ENCODE measurements at places on chromosomes 1 and 21.

GRCh38 chr1:219587401-219587800 is 25.5 kb downstream of the ZC3H11B start:
- no peak for DNase-seq

DNA sequence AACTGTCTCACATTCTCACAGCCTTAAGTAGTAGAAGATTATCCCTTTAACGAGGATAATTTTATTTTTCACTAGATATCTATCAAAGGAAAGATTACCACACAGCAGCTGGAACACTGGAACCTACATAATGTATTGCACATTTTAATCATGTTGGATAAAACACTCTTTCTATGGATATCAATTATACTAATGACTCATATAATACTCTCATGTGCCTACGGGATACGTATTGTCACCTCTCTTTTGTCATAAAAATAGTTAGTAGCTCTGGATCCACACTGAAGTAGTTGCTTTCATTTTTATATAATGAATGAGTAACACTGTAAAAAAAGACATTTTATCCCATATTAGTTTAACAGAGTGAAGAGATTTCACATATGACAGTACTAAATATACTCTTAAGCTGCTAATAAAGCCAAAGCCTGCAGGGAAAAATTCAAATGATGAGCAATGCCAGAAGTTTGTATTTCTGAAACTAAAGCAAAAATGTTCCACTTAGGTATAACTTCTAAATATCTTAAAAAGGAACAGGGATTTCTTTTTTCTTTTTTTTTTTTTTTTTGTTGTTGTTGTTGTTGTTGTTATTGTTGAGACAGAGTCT is 408.7 kb upstream of the PKN2 start:
- no peak for DNase-seq

DNA sequence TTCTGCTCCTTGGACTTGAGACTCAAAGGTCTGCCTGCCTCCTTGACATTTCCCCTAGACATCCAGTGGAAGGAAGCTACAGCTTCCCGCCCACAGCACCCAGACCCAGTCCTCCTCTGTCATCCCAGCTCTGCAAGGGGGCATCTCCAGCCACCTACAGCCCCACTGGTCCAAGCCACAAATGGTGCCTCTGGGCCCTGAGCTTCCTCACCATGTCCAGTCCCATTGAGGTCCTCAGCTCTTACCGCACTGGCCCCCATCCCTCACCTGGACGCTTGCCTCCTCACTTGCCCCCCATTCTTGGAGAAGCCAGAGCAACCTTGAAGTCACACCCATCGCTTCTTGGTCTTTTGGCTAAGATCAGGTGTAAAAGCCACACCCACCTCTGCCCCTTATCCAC is 13.2 kb downstream of the PODN start:
- DNase-seq, result no peak

DNA sequence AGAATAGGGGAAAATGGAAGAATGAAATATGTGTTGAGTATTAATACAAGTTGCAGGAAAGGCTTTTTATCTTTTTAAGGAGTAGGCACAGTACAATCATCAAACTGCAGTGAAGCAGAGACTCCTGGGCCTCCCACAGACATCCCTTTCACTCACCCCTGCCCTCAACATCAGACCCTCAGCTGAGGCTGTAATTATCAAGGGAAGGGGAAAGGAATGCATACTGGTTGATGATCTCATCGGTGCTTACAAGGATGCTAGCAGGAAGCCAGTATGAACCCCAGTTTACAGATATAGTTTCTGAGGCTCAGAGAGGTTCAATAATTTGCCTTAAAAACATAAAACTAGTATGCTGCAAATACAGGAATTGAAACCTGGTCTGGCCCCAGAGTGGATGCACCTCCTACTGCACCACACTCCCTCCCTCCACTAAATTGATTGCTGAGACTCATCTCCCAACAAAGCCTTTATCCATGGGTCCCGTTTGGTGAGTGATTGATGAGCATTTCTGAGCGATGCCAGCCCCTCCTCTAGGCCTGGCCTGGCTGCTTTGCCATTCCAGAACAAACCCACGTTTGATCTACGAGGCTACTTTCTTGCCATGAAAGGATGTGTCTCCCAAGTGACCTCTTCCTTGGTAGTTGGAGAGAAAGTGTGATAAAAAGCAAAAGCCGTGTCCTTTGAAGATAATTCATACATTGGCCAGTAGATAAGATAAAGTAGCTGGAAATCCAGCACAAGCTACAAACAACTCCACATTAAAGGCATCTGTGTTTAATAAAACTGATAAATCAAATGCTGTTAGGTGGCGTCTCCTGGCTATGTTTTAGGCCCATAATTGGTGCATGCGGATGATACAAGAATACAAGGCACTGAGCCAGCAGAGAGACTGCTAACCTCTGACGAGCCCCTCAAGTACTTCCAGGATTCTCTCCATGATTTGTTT is 233.9 kb upstream of the CAMK1G start:
- no peak for DNase-seq

- DNase-seq, result no peak
Observed at GRCh38 chr1:6935911-6936690, 150.8 kb downstream of the CAMTA1 start.

DNA sequence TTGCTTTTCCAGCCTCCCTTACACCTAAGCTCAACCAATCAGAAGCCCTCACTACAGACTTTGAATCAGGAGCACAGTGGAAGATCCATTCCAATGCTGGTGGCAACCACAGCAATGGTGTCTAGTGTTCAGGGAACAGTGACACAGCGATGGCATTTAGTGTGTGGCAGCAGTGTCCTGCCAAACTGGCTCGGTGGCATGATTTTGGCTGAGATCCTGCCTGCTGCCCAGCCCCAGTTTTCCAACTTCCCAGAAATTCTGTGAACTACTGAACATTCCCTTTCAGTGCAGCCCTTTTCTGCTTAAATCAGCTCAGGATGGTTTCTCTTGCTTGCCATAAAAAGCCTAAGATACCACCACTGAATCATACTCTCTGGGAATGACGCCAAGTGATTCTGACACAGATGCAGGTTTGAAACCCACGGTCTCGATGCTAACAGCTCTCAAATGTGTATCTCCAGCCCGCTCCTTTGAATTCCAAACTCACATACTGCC is 8.8 kb downstream of the ASAP3 start:
- no peak for DNase-seq

DNA sequence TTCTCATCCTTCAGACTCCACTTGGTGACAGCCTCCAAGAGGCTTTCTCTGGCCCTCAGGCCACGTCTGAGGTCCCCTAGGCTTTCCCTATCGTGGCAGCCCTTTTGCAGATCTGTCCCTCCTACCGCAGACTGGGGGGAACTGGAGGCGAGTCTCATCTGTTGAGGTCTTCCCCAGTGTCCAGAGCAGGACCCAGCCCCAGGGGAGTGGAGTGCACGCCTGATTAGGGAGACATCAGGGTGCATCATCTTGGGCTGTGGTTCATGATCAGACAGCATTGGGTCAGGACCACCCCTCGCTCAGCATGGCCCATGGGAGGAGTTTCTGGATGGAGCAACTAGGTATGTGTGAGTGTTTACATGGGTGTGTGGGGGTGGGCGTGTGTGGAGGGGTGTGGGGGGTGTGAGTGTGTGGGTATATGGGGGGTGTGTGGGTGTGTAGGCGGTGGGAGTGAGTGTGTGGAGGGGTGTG is 8.5 kb upstream of the MATN1 start:
- no peak for DNase-seq

GRCh38 chr1:30359539-30360220 is 363.7 kb downstream of the MATN1 start:
- no peak for DNase-seq

DNA sequence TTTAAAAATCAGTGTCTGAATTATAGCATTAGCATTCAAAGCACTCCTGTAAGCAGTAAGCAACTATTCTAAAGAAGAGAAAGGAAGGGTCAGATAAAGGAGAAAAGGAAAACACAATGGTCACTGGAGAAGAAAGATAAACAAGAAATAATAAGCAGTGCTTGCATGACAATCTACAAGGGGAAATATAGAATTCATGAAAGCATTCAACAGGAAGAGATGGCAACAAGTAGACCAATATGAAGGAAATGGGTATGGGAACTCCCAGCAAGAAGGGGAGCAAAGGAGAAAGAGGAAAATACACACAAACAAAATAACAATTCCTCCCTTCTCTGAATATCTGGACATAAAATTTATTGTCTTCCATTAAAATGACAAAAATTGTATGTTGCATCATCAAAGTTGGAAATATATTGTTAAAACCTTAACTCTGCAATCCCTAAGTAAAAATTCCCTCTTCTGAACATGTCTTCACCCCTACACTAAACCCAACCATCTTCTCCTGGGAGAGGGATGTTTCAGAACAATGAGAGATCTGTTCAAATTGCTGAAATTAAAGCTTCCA is 206.3 kb upstream of the SAMSN1 start:
- DNase-seq, result no peak

- no peak for DNase-seq
Observed at GRCh38 chr1:56156971-56157876, 422.1 kb downstream of the PLPP3 start.

- DNase-seq, result no peak
Observed at GRCh38 chr1:5708346-5709245, 283.6 kb downstream of the NPHP4 start.

- no peak for DNase-seq
Observed at GRCh38 chr1:193094112-193094511, 11.1 kb downstream of the GLRX2 start.

- DNase-seq, result no peak
Observed at GRCh38 chr21:45290948-45291612, 3.4 kb upstream of the POFUT2 start.

DNA sequence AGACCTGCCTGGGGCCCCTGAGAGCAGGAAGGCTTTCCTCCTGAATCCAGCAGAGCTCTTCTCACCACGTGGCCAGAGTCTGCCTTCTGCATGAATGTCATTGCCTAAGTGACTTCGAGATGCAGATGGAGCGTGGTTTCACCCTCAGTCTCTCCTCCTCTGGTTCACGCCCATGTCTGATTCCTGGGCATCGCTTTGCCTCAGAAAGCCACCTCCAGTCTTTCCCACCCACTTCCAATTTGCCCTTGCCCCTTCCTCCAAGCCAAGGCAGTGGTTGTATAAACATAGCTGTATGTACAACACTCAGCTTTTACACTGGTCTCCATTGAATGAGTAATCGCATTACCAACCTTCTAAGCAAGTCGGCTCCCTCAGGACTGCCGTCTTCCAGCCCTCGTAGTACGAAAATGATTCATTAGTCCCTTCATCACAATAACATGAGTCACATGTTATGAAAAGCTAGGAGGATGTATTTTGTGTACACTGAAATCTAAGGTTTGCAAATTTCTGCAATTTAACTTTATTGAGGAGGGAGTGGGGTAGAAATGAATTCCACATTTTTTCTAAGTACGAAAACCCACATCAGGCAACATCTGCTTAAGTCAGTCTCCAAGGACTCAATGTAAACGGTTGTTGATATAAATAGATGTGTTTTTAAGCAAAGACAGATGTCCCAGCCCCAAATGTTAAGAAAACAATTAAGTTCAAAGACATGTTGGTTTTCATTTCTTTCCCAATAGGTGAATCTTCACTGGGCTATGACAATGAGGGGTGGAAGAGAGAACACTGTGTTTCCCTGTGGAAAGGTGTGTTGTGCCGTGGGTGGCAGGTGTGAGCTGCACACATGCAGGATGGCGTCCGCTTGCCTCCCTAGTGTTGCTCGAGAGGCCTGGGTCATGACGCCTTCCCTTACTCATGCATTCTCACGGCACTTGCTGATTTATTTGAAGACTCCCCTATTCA is 32.3 kb upstream of the ETS2 start:
- no peak for DNase-seq

- no peak for DNase-seq
Observed at GRCh38 chr1:194684636-194685035, 1498.2 kb upstream of the B3GALT2 start.

- no peak for DNase-seq
Observed at GRCh38 chr1:115012006-115012405, 17.6 kb upstream of the TSHB start.

GRCh38 chr1:108570128-108570527 is 10.2 kb downstream of the EEIG2 start:
- DNase-seq, result no peak

GRCh38 chr1:52348704-52349300 is 17.2 kb downstream of the CC2D1B start:
- no peak for DNase-seq

DNA sequence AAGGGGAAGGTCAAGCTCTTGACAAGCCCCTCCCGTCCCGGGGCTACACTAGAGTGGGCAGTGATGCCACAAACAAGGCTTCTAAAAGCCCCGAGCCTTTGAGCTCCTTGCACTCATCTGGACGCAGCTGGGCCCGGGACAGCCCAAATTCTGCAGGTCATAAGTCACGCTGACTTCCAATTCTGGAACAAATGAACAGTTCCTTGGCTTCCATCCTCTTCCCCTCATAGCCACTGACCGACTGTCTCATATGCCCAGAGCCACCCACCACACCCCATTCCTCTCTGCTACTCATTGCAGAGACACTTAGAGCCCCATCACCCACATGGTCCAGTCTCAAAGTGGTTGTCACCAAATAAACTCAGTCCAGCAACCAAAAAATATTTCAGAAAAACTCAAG is 32.8 kb upstream of the PRELP start:
- no peak for DNase-seq

DNA sequence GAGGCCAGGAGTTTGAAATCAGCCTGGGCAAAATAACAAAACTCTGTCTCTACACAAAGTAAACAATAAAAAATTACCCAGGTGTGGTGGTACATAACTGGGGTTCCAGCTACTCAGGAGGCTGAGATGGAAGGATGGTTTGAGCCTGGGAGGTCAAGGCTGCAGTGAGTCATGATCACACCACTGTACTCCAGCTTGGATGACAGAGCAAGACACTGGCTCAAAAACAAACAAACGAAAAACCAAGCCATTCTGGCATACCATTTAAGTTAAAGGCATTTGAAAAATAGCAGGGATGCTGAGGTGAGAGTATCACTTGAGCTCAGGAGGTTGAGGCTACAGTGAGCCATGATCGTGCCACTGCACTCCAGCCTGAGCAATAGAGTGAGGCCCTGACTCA is 5.3 kb upstream of the ALDH9A1 start:
- DNase-seq, result no peak

All from esophagus squamous epithelium (tissue), 5 donors.